ENCODE measurements at places on chromosomes 6 and 20. TPM values are rescaled to one million over a fixed set of nuclear protein-coding genes. Genes with fewer than 3 reads are reported as not detected.

GRCh38 chr6:118509009-118509617 is 39.0 kb upstream of the PLN start:
- no peak overlapping the region for H3K27ac ChIP-seq
- no peaks in the 10 kb centered on the region for H3K4me1 ChIP-seq
- no peak overlapping the region for H3K4me3 ChIP-seq
- DNase-seq = peak; percentile 59
- no peaks in the 10 kb centered on the region for H3K27me3 ChIP-seq

- H3K4me3 ChIP-seq = no peak overlapping the region
- peaks cover 12% of the 10 kb centered on the region for H3K36me3 ChIP-seq
- DNase-seq = no peak
- no peaks in the 10 kb centered on the region for H3K27me3 ChIP-seq
Observed at GRCh38 chr20:535958-536357, 7.6 kb downstream of the CSNK2A1 start.

DNA sequence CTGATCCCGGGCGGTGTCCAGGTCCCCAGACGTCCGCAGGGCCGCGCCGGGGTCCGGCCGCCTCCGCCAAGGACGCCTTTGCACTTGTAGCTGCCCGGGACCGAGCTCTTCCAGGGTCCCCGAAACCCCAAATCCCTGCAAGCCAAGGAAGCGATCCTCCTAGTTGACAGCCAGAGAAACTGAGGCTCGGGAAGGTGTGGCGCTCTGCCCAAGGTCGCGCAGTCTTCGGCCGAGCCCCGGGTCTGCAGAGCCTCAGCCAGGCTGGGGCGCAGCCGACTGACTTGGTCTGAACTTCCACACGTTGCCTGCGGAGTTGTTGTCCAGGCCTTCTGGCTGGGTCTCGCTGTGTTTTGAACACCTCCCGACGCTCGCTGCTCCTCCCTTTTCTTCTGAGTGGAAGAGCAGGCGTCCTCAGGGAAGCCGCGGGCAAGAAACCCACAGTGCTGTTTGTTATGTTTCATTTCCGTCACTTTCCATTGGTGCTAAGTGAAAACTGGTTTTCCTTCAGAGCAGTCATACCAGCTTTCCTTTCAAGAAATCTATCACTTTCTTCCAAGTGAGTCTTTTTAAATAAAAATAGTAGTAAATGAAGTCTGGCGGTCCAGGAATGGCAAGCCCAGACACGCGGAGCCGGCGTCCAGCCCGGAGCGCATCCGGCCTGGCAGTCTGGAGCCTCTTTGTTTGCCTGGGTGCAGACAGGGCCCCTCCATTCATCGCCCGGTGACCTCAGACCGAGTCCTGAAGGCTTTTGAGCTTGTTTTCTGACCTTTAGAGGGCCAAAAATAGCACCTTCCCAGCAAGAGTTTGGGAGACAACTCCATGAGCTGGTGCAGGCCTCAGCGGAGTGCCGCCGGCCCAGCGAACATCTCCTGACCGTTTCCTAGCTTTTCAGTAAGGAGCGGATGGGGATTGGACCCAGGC is 698 bp downstream of the FAM210B start:
- H3K4me3 ChIP-seq = no peak overlapping the region
- H3K4me1 ChIP-seq = no peaks in the 10 kb centered on the region
- no peaks in the 10 kb centered on the region for H3K27me3 ChIP-seq
- DNase-seq = no peak

GRCh38 chr6:106141441-106142237 is 55.5 kb downstream of the PRDM1 start:
- H3K27ac ChIP-seq = peak overlapping the region; percentile 49
- no peaks in the 10 kb centered on the region for H3K27me3 ChIP-seq
- DNase-seq = peak; percentile 61
- H3K4me1 ChIP-seq = peaks cover 22% of the 10 kb centered on the region
- H3K4me3 ChIP-seq = peak overlapping the region; percentile 38

GRCh38 chr20:36881888-36882287 is 6.0 kb downstream of the TLDC2 start:
- H3K4me3 ChIP-seq = no peak overlapping the region
- no peak for DNase-seq

- no peaks in the 10 kb centered on the region for H3K27me3 ChIP-seq
- no peak for DNase-seq
- peaks cover 60% of the 10 kb centered on the region for H3K4me1 ChIP-seq
- H3K36me3 ChIP-seq = no peaks in the 10 kb centered on the region
Observed at GRCh38 chr6:156957931-156958547, 180.9 kb downstream of the ARID1B start.

DNA sequence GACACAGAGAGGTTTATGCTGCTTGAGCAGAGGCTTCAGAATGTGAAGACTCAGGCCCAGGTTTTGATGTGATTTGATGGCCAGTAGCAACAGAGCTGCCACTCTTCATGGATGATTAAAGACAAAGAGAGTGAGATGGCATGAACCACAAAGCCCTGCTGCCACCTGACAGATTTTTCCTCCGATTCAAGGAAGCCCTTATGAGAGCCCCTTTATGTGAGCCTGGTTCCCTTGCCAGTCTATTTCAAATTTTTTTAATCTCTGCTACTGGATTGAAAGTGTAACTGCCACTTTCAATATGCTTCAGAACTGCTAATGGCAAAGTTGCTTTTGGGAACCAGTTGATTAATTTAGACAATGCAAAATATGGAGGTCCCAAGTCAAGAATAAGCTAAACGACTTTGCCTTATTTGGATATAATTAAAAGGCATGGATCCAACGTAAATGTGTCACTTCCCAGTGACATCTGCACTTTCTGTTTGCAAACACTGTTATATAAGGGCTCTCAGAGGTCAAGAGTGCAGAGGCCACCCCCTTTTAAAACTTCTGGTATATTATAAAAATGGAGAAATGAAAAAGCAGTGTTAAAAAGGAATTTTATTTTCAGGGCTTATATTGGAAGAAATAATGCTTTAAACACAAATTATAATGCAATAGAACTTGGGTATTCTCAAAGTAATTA is 238.9 kb upstream of the FLRT3 start:
- H3K27ac ChIP-seq = no peak overlapping the region
- H3K36me3 ChIP-seq = no peaks in the 10 kb centered on the region
- H3K4me3 ChIP-seq = no peak overlapping the region

SLC22A2 gene
- total RNA-seq = not detected

- no peaks in the 10 kb centered on the region for H3K4me1 ChIP-seq
- H3K27ac ChIP-seq = no peak overlapping the region
- no peaks in the 10 kb centered on the region for H3K27me3 ChIP-seq
- H3K4me3 ChIP-seq = no peak overlapping the region
Observed at GRCh38 chr20:59902470-59902869, 31.0 kb downstream of the SYCP2 start.

- no peaks in the 10 kb centered on the region for H3K27me3 ChIP-seq
- no peak for DNase-seq
- H3K4me3 ChIP-seq = no peak overlapping the region
- H3K27ac ChIP-seq = no peak overlapping the region
Observed at GRCh38 chr20:63102721-63103375, 96.1 kb upstream of the BHLHE23 start.

ZKSCAN4 gene
- 6.1 TPM for total RNA-seq

DNA sequence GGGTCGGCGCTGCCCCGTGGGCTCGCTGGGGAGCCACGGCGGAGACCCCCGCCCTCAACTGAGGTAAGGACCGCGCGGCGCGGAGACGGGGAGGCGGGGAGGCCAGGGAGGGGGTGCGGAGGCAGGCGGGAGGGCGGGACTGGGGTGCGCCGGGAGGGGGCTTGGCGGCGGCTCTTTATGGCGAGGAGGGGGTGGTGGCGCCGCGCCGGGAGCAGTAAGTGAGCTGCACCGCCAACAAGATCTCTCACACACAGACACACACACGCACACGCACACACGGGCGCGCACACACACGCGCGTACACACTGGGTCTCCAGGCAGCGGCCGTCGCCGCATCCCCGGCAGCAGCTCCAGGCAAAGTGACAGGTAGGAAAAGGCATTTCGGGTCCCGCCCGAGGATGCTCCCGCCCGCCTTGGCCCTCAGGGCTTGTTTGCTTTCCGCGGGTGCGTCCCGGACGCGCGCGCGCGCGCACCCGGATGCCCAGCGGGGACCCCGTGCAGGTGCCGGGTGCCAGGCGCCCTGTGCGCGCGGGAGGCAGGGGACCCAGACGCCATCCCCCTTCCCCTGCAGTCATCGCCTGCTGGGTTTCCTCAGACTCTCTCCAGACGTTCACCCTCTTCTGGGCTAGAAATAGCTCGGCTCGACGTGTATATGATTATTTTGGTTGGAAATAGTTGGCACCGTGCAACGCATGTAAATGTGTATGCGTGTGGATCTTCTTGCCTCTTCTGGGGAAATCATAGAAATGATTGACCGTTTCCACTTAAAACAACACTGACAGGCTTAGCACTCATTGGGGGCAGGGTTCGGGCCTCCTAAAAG is at the start of gene PLCB4:
Gene PLCB4, plus strand, starts transcription at position 247 of the 823 bp plus-strand sequence. CDS start 238,728 bp downstream, outside the sequence.
- no peaks in the 10 kb centered on the region for H3K27me3 ChIP-seq
- DNase-seq = no peak

GRCh38 chr6:24927277-24927955 is 8.3 kb downstream of the RIPOR2 start:
- 0 out of 2 replicates have a peak, but pooled peaks cover 8% of the 10 kb centered on the region for H3K36me3 ChIP-seq
- H3K4me3 ChIP-seq = no peak overlapping the region
- H3K27ac ChIP-seq = peak overlapping the region; percentile 89
- DNase-seq = no peak
- peaks cover 94% of the 10 kb centered on the region for H3K4me1 ChIP-seq

GRCh38 chr6:50986319-50986718 is 167.6 kb downstream of the TFAP2B start:
- no peak for DNase-seq
- H3K4me1 ChIP-seq = no peaks in the 10 kb centered on the region
- H3K27ac ChIP-seq = no peak overlapping the region
- no peaks in the 10 kb centered on the region for H3K36me3 ChIP-seq
- H3K4me3 ChIP-seq = no peak overlapping the region

- H3K27ac ChIP-seq = no peak overlapping the region
- H3K4me1 ChIP-seq = no peaks in the 10 kb centered on the region
- H3K36me3 ChIP-seq = no peaks in the 10 kb centered on the region
- H3K4me3 ChIP-seq = no peak overlapping the region
- DNase-seq = no peak
- H3K27me3 ChIP-seq = no peaks in the 10 kb centered on the region
Observed at GRCh38 chr6:11042750-11043377, 1.2 kb downstream of the ELOVL2 start.

DNA sequence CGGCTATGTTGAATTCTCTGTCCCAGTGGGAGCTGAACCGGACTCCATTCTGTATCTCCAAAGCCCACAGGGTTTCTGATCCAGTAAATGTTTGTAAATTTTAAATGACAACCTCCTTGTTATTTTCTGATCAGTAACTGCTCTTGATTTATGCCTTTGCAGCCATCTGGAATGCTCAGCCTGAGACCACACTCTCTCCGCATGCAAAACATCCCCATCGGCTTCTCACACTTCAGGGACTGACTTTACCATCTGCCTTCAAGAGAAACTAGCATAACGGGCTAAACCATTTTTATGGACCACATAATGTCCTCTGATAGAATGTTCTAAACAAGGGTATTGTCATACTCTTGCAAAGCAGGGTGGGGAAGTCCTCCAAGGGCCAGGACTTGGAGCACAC is 94.5 kb upstream of the FOXQ1 start:
- H3K4me3 ChIP-seq = no peak overlapping the region
- DNase-seq = no peak
- H3K4me1 ChIP-seq = no peaks in the 10 kb centered on the region
- H3K27me3 ChIP-seq = no peaks in the 10 kb centered on the region
- H3K27ac ChIP-seq = no peak overlapping the region

DNA sequence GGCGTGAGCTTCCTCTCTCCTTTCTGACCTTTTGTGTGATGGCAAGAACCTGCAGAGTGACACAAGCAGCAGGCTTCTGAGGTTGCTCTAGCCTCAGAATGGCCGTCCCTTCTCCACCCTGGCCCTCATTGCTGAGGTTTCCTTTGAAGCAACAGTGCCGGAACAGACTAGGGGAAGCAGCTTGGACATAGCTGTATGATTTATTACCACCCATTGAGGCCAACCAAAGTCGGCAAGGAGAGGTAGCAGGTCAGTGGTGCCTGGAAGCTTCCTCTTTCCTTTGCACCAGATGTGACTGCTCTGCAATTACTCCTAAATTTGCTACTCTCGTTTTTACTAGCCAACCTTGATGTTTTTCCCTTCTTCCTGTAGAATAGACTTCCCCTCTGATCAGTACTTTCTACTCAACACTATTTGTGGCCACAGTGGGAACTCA is 31.4 kb downstream of the PTPN1 start:
- no peak overlapping the region for H3K4me3 ChIP-seq
- DNase-seq = peak; percentile 49
- no peaks in the 10 kb centered on the region for H3K36me3 ChIP-seq
- no peak overlapping the region for H3K27ac ChIP-seq

DNA sequence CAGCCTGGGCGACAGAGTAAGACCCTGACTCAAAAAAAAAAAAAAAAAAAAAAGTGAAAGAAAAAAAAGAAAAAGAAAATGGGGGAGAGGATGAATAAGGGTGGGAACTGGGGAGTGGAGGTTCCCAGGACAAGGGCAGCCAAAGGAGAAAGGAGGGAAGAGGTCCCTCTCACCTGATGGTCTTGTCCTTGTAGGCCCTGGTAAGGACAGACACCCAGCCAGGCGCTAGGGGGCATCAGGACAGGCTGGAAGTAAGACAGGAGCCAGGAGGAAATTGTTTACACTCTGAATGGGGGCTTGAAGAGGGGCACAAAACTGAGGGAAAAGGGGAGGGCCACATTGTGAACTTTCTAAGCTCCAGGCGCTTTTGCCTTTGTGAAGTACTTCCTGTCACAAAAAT is 2.3 kb upstream of the ALDH5A1 start:
- peaks cover 12% of the 10 kb centered on the region for H3K36me3 ChIP-seq
- peaks cover 30% of the 10 kb centered on the region for H3K4me1 ChIP-seq
- DNase-seq = peak; percentile 76
- no peak overlapping the region for H3K27ac ChIP-seq
- H3K27me3 ChIP-seq = no peaks in the 10 kb centered on the region

NR2E1 gene
- not detected for total RNA-seq

DNA sequence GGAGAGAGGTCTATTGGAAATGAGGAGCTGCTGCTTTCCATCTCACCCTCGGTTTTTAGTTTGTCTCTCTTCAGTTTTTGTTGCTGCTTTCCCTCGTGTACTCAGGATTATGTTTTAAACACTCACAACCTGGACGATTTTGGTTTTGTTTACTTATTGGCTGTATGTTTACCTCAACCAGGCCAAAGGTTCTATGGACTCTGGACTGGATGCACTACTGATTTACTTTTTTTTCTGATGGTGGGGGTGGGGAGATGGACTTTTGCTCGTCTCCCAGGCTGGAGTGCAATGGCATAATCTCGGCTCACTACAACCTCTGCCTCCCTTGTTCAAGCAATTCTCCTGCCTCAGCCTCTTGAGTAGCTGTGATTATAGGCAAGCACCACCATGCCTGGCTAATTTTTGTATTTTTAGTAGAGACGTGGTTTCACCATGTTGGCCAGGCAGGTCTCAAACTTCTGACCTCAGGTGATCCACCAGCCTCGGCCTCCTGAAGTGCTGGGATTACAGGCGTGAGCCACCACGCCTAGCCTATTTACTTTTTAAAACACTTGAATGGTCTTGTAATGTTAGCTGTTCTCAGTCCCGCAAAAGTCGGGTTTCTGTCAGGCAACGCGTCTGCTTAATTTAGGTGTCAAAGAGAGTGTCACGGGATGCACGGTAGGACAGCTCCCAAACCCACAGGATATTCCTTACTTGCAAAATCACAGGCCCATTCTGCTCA is 148.2 kb upstream of the RIPOR2 start:
- no peaks in the 10 kb centered on the region for H3K27me3 ChIP-seq
- H3K36me3 ChIP-seq = no peaks in the 10 kb centered on the region
- no peaks in the 10 kb centered on the region for H3K4me1 ChIP-seq

C20orf204 gene
- 1.8 TPM for total RNA-seq

- H3K36me3 ChIP-seq = no peaks in the 10 kb centered on the region
- H3K27ac ChIP-seq = no peak overlapping the region
- no peak for DNase-seq
Observed at GRCh38 chr20:60192326-60192725, 234.1 kb downstream of the CDH26 start.

NRM gene
- total RNA-seq = 16.9 TPM

Measured in Karpas-422 (cell line).